Smooth muscle cell of the umbilical artery (primary cell): ENCODE measurements at places on chromosomes 5 and 9. TPM values are rescaled to one million over a fixed set of nuclear protein-coding genes. Genes with fewer than 3 reads are reported as not detected.

AFAP1L1 gene
- 1.5 and 3.4 TPM in 2 replicates for total RNA-seq

TAS2R1 gene
- total RNA-seq = not detected in 2 replicates

RBM22 gene
- 23.2 and 29.2 TPM in 2 replicates for total RNA-seq

SMIM15 gene
- total RNA-seq = 58.5 and 102 TPM in 2 replicates

HMMR gene
- 2.7 and 29.6 TPM in 2 replicates for total RNA-seq

ENHO gene
- not detected in 2 replicates for total RNA-seq

SH3TC2 gene
- total RNA-seq = 1.2 TPM in 2 replicates

IL9 gene
- not detected in 2 replicates for total RNA-seq

FST gene
- total RNA-seq = 12.9 and 16.6 TPM in 2 replicates

YTHDC2 gene
- total RNA-seq = 22.8 and 30.0 TPM in 2 replicates

TTLL11 gene
- total RNA-seq = 3.6 and 4.6 TPM in 2 replicates

C9orf43 gene
- 0.30 and 0.69 TPM in 2 replicates for total RNA-seq

PCDHA8 gene
- under 0.01 and 0.23 TPM in 2 replicates for total RNA-seq

MSH3 gene
- 19.9 and 25.6 TPM in 2 replicates for total RNA-seq

ANKRD31 gene
- total RNA-seq = under 0.01 and 0.14 TPM in 2 replicates

GLRA1 gene
- not detected in 2 replicates for total RNA-seq

PTPRD gene
- 14.6 and 34.7 TPM in 2 replicates for total RNA-seq

ENG gene
- total RNA-seq = 16.0 and 31.6 TPM in 2 replicates

HAND1 gene
- total RNA-seq = 0.14 and 0.30 TPM in 2 replicates

MACROH2A1 gene
- total RNA-seq = 269 and 285 TPM in 2 replicates

HACD4 gene
- 2.1 and 4.2 TPM in 2 replicates for total RNA-seq
